ENCODE measurements at places on chromosomes 6 and 20.

GRCh38 chr20:36017048-36017951 lies 48.9 kb downstream of the CNBD2 start:
- peak; percentile 85 for DNase-seq

DNA sequence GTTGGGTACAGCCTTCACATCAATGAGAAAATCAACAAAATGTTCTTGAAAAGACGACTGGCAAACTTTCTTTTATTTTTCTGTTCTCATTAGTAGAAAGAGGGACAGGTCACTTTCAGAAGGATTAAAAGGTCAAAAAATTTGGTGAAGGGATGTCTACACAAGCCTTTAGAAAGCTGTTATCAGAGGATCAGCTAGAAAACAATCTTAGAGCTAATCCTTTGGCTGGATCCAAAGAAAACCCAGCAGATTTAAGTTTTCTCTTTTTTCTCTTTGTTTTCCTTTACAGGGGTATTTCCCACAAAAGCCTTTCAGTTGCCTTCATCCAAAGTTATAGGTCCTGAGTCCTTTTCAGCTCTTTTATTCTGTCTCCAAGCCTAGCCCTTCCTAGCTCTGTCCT lies 57.3 kb upstream of the EDN1 start:
- no peak for DNase-seq

- DNase-seq: no peak
Measured at GRCh38 chr6:144469144-144469575, 184.0 kb downstream of the UTRN start.

DNA sequence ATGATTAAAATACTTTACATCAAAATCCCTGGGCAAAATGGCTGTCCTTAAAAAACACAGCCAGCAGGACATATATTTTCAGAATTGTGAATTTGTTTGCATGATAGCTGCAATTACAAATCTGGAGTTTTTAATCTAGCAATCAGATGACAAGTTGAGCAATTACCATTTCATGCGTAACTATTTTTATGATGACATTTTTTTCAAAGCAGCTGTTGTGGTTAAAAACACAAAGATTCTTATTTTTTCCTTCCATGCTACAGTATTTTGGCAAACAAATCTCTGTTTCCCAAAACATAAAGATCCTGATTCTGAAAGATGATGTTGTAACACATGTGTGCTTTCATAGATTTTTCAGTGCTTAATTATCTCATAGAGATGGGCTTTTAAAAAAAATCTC lies 90.2 kb downstream of the PHACTR1 start:
- no peak for DNase-seq

GRCh38 chr20:4569865-4570264 lies 151.8 kb upstream of the PRND start:
- no peak for DNase-seq

GRCh38 chr6:16392010-16392409 lies 153.6 kb downstream of the GMPR start:
- DNase-seq: no peak

GRCh38 chr6:131561925-131562707 lies 10.9 kb upstream of the ARG1 start:
- DNase-seq: no peak

- DNase-seq: no peak
Measured at GRCh38 chr6:147910281-147910680, 401.8 kb downstream of the SAMD5 start.

DNA sequence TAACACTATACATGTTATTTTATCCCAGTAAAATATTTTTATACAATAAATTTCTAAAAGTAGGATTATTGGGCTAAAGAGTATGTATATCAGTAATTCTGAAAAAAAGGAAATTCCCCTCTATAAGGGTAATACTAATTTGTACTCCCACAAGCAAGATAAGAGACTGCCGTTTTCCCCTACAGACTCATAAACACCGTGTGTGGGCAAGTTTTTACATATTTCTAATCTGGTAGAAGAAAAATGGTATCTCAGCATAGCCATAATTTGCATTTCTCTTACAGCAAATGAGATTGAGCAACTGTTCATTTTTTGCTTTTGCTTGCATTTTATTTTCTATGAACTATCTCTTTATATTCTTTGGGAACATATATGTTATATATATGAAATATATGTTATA lies 26.0 kb upstream of the MYMX start:
- no peak for DNase-seq

DNA sequence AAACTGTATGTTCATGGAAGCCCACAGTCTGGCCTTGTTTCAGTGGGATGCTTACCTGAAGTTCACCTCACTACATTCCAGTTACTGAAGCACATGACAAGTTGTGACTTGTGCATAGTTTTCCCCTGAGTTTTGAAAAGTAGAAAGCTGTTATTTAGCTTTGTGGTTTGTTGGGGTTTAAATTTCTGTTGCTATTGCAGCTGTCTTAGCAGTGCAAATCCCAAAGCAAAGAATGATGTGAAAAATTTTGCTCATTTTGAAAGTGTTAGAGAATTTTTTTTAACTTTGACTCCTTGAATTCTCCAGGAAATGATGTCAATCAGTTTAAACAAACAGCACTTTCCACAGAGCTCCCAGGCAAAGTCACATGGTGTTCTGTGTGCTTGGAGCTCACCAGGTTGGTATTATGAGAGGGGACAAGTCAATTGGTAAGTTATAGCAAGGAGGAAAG lies 268.4 kb downstream of the ADGRG6 start:
- DNase-seq: peak; percentile 88

GRCh38 chr6:142612956-142613355 lies 311.1 kb downstream of the ADGRG6 start:
- DNase-seq: no peak

GRCh38 chr6:20279608-20280287 lies 67.5 kb upstream of the MBOAT1 start:
- DNase-seq: no peak

- DNase-seq: peak; percentile 96
Measured at GRCh38 chr6:157912326-157912725, 69.3 kb upstream of the SYNJ2 start.

- no peak for DNase-seq
Measured at GRCh38 chr20:60630609-60631008, 621.5 kb upstream of the CDH4 start.

DNA sequence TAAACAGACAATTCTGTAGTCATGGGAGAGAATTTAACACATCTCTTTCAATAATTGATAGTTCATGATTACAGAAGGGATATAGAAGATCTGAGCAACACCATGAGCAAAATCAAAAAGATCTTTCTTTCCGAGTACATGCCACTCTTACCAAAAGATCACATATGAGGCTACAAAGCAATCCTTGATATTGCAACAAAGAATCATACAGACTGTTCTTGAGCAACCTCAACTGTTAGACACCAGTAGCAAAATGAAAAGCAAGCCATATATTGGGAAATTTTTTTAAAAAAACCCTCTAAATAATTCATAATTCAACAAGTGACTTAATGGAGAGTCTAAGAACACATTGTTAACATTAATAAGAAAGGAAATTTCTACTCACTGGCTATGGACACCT lies 3.6 kb upstream of the CD83 start:
- DNase-seq: no peak

- no peak for DNase-seq
Measured at GRCh38 chr6:19979059-19979458, 141.9 kb downstream of the ID4 start.

- DNase-seq: no peak
Measured at GRCh38 chr6:129954749-129955431, 63.5 kb upstream of the L3MBTL3 start.

- no peak for DNase-seq
Measured at GRCh38 chr20:10476319-10476724, 41.2 kb downstream of the SLX4IP start.

DNA sequence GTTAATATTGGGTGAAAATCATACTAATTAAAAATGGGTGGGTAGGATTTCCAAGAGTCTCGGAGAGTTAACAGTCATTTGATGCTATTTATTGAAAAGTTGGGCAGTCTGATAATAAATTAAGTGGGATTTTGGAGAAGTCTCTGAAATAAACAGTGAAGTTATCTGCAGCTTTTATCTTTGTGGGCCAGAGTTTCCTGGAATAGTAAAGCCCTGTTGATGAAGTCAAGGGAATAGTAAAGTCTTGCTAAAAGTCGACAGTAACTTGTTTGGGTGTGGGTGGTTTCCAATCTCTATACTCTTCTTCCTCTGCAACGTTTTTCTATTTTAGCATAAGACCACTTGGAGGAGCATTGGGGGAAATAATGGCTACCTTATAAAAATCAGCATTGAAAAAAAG lies 493.6 kb downstream of the EPM2A start:
- DNase-seq: no peak

DNA sequence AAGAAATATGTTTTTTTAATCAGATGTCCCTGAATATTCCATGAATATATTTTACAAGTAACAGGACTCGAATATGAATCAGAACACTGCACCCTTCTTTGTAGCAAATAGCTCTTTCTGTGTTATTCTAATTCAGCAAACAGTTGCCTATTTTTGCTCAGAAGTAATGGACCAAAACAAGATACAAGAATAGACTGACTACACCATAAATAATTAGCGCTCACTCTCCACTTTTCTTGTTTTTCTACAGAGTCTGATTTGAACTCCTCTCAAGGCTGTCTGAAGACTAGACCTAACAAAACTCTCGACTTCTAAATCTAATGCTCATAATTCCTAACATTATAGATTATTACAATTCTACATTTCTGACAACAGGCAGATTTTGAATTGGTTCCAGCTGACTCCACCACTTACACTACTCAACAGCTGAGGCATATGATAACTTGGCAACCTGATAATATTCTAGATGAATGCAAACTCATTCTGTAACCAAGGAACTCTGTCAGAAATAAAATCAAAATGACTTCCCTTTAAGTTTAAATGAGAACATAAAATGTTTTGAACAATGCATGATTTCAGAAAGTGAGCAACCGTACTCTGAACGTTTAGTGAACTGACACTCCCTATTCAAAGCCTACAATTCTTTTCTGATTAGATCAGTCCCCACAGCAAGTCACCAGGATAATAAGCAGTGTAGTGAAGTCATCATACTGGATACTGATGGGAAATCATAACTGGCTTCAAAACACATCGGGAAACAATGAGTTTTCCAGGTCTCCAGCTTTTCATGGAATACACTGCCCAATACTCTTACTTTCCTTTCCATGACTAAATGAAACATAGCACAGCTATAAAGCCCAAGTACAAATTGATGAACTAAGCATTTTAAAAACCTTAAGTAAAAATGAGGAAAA lies 114.2 kb upstream of the BEND6 start:
- DNase-seq: peak; percentile 66

DNA sequence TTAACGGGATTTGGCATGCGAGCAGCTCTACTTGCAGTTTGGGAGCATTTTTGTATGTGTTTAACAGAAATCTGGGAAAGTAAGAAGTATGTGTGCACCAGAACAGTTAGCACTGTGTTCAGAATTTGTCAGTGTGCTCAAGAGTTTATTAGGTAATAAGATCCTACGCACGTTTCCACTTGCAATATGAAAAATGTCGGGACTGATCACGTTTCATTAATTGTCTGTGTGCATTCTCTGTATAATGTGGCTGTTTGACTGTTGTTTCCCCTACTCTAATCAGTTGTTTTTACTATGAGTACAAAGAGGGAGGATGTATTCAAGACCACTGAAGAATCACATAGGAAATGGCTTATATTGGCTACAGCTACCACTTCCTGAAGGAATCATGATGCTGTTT lies 349.7 kb upstream of the POU3F2 start:
- DNase-seq: no peak

DNA sequence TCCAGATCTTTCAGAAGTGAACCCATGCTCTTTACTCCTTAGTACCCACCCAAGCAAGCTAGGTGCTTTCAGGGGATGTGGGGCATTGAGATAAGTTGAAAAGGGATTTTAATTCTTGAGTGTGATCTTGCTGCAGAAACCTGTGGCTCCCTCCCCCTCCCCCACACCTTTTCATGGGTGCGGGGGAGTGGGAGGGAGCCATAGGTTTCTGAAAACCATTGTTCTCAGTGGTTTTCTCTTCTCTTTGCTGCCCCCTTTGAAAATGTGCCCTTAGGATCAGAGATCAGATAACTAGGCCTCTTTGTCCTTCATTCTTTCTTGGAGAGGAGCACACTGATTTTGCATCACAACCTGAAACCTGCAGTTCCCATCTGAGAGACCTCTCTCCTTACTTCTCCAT lies 2.4 kb downstream of the PCSK2 start:
- DNase-seq: no peak

GRCh38 chr6:55131616-55132015 lies 42.7 kb upstream of the HCRTR2 start:
- no peak for DNase-seq

DNA sequence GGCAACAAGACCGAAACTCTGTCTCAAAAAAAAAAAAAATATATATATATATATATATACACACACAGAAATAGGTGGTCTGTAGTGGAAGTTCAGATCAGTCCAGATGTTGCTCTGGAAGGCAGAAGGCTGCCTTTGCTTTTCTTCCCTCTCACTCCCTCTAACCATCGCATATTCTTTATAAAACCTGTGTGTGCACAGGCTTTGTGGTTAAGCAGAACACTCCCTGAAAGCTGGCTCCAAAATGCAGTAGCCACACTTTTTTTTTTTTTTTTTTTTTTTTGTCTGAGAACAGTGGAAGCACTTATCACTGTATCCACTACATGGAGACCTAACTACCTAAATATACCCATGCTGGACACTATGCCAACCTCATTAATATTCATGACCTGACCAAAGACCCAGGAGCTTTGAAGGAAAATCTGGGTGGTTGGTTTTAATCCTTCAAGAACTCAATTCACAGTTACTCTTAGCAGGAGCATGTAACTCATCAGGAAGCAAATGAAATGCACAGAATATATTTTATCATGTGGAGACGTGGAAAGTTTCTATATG lies 20.0 kb upstream of the GFOD1 start:
- DNase-seq: no peak

- no peak for DNase-seq
Measured at GRCh38 chr20:19047040-19047950, 165.1 kb upstream of the SLC24A3 start.

GRCh38 chr20:58403272-58403671 lies 14.2 kb downstream of the VAPB start:
- DNase-seq: no peak

GRCh38 chr6:117441824-117442264 lies 16.1 kb upstream of the ROS1 start:
- peak; percentile 83 for DNase-seq

GRCh38 chr6:91042656-91043055 lies 455.8 kb upstream of the MAP3K7 start:
- DNase-seq: no peak

GRCh38 chr6:107666084-107666980 lies 157.8 kb downstream of the SCML4 start:
- peak; percentile 78 for DNase-seq

DNA sequence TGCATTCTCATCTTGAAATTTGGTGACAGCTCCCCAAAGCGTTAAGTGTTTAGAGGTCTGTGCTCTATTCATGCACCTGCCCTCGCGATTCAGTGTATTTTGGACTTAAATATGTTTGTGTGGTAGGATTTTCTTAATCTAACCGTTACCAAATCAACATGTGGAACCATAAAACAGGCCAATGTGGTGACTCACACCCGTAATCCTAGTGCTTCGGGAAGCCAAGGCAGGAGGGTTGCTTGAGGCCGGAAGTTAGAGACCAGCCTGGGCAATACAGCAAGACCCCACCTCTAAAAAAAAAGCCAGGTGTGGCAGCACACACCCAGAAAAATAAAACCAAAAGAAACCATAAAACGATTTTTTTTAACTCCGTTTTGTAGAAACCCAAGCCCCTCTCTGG lies 31.5 kb downstream of the PYGB start:
- DNase-seq: no peak

GRCh38 chr6:2861060-2861821 lies 19.6 kb upstream of the SERPINB1 start:
- no peak for DNase-seq

- DNase-seq: peak; percentile 100
Measured at GRCh38 chr6:134295953-134296553, 21.9 kb downstream of the SGK1 start.

All from choroid plexus epithelial cell (primary cell).